ENCODE measurements at places on chromosomes 6 and 20.

GRCh38 chr6:75204217-75204958 lies 1.5 kb downstream of the COL12A1 start:
- peak; percentile 91 for DNase-seq

- no peak for DNase-seq
These were observed 23.0 kb upstream of the AKAP7 start for GRCh38 chr6:131112249-131112648.

DNA sequence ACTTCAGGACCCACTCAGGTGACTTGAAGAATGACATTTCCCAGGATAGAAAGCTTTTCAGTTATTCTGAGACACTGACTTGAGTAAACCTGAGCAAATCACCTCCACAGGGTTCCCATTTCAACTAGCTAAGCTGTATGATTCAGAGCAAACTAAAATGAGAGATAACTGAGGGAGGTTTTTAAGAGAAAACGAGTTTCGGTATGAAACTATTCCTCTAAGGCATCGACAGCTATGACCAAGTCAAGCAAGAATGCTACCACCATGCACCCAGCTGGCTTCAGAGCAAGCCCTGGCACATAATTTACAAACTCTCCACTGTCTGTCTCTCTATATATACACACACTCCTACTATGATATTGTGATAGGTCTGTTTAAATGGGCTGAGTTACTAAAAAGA lies 75.4 kb downstream of the PERP start:
- no peak for DNase-seq

GRCh38 chr20:16576219-16576618 lies 3.0 kb upstream of the KIF16B start:
- DNase-seq = no peak

GRCh38 chr6:160438481-160438880 lies 90.3 kb downstream of the SLC22A3 start:
- no peak for DNase-seq

DNA sequence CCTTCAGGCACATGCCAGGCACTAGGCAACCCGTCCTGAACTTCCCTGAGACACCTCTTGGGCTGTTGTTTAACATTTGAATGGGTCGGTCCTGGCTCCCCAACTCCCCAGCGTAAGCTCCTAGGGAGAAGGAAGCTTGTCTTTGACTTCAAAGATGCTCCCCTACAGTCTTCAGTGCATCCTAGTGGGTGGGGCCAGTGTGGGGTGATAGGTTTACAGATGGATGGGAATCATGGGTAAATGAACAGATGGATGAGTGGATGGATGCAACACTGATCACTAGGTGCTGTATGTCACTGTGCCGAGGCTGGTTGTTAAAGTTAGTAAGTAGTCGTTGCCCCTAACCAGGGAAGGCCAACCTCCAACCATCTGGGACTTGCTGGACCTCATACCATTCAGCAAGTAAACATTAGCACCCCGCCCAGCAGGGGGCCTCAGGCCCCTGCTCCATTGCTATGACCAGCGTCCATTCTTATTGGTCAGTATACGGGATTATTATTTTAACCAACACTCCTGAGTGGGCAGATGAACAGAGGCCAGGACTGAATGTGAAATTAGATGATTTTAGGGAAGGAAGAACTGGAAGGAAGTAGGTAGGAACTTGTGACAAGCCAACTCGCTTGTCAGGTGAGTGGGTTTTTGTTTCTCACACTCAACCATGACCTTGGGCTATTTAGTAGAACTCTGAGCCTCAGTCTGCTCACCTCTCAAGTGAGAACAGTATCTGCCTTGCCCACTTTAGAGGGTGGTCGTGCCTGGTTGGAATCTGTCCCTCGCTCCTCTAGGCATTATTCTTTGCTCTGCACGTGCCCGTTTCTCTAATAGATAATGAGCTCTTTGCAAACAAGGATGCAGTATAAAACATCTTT lies 82.9 kb upstream of the FOXP4 start:
- DNase-seq = peak; percentile 72
